Stimulated activated CD4-positive, alpha-beta T cell treated with anti-CD3 and anti-CD28 coated beads, Interleukin-4, amount 100 ng/mL, for 4 hours (primary cell): ENCODE measurements at places on chromosomes 12 and 14.

DNA sequence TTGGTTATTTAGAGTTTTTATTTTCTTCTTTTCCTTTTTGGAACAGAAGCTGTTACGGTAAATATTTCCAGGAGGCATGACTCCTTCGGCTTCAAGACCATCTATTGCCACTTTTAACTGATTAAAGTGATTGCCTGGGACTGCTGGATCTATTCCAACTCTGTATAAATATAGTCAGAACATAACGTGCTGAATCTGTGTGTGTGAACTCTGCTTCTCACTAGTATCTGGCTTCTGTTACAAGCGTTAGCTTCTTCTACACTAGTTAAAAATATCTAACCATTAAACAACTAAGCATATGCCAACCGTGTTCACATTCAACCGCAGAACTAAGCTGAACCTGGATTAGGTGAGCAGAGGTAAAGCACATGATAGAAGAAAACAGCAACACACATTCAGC is 49.0 kb downstream of the TMTC1 start:
- no peak for DNase-seq

DNA sequence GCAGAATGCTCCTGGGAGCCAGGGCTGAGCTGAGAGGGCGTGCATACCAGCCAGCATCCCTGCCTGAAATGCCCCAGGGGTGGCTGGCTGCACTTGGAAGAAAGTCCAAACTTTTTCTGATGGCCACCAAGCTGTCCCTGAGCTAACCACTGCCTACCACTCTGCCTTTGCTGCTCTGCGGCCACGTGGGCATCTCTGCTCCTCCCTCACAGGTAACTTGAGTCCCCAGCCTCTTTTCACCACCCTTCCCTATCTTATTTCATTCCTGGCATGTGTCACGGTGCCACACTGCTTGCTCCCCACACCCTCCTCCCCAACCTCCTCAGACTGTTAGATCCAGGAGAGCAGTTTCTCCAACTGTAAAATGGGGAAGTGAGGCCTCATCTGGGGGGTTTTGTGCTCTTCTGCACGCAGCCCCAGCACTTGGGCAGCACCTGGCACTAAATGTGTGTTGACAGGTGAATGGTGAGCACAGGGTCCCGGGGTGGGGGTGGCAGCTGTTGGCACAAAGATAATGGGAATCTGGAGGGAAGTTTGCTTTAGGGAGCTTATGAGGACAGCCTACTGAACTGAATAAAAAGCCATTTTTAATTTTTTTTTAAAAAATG is 113.0 kb downstream of the GLT1D1 start:
- no peak for DNase-seq

- no peak for DNase-seq
These were observed 114.0 kb upstream of the SLC38A2 start for GRCh38 chr12:46486588-46486987.

DNA sequence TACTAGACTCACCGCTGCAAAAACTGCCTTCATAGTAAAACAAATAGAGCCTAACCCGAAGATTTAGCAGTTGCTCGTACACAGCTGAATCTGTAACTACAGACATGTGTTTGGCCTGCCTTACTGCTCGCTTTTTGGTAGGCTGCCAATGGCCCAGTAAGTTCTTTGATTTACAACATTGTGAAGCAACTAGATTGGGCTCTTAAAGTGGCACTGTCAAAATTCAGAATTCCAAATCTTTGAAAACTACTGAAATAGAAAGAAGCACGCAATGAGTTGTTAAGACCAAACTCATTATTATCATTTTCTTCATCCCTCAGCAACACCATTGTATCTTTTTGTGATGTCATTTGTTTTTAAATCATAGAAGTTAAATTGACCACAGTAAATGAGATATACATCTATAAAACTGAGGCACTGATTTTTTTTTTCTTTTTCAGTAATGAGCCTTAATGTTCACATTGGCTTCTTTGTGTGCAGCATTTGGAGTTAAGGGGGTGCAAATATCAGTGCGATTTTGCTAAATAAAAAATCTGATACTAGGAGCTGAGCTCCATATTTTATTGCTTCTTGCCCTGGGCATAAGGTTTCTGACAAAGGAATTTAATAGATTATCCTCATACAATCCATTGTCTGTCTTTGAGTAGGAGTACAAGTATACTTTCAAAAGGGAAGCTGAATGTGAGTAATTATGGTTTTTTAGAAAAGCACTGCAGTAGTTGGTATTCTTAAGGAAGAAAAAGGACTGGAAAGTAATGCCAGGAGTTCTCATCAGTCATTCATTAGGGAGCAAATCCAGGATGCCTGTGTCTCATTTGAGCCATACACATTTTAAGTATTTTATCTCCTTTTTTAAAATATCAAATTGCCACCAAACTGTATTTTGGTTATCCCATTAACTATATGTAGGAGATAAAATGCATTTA is 138.5 kb downstream of the KICS2 start:
- DNase-seq = no peak

- DNase-seq = no peak
These were observed 22.1 kb downstream of the MOK start for GRCh38 chr14:102282751-102283465.

GRCh38 chr12:51825216-51825615 is 23.3 kb downstream of the FIGNL2 start:
- no peak for DNase-seq

DNA sequence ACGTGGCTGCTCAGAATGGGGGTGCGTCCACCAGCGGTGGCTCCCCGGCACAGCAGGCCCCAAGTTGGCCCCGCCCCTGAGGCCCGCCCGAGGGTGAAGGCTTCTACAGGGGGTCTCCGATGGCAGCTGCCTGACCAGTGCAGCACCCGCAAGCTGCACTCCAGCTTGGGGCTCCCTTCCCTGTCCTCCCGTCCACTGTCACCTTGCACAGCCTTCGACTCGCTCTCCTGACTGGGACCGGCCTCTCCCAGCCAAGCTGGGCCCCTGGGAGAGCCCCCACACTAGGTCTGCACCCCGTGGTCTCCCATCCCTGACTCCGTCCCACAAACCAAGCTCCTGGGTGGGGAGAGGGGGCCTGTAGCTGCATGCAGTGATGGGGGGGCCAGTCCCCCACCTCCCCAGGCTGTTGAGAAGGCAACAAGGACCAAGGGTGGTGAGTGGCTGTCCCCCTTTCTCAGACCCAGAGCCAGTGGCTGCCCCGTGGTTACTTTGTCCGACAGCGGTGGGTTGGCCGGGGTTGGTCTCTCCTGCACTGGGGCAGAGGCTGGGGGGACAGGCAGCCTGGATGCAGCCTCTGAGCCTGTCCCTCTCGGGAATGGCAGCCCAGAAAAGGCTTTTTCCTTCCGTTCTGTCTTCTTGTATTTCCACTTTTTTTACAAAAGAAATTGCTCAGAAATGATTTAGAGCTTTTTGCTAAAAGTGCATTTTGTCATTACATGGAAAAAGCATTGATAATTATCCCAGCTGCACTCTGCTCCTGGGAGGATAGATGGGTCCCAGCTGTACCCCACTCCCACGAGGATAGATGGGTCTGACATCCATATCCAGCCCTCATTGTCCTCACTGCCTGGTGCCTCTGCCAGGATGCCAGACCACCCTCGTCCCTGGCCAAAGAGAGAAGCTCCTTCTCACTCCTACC is 217.0 kb downstream of the KIF26A start:
- no peak for DNase-seq

GRCh38 chr12:28021704-28022103 is 49.2 kb upstream of the PTHLH start:
- DNase-seq = no peak

DNA sequence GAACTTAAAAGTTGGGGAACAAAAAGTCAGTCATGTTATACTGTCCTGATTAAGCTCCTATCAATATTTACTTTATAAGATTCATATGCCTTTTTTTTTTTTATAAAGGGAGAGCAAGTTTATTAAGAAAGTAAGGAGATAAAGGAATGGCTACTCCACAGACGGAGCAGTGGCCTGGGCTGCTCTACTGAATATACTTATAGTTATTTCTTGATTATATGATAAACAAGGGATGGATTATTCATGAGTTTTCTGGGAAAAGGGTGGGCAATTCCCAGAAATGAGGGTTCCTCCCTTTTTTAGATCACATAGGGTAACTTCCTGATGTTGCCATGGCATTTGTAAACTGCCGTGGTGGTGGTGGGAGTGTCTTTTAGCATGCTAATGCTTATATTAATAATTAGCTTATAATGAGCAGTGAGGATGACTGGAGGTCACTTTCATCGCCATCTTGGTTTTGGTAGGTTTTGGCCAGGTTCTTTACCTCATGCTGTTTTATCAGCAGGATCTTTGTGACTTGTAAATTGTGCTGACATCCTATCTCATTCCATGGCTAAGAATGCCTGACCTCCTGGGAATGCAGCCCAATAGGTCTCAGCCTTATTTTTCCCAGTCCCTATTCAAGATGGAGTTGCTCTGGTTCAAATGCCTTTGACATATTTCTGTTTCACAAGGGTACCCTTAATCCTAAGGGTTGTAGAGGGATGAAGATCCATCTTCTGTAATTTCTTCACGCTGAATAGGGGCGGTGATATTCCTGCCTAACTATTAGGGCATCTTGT is 73.9 kb downstream of the OTOGL start:
- no peak for DNase-seq

- no peak for DNase-seq
These were observed 16.2 kb downstream of the NT5DC3 start for GRCh38 chr12:103824845-103825244.

GRCh38 chr14:88565427-88565826 is 2.6 kb downstream of the ZC3H14 start:
- DNase-seq = no peak

DNA sequence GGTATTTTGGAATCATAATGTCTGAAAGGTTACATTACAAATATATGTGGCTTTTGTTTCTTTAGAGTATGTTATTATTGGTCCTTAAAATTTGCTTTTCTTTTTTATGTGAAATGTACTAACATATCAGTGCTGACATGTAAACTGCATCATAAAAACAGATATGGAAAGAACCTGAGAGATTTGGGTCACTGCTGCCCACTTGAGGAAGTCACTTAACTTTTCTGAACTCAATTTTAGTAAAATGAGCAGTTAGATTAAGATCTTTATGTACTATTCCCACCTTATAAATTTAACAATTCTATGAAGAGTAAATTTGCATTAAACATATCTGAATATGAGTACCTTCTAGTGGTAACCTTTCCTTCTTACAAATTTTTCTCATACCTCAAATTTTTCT is 7.5 kb downstream of the PTGR2 start:
- DNase-seq = no peak

DNA sequence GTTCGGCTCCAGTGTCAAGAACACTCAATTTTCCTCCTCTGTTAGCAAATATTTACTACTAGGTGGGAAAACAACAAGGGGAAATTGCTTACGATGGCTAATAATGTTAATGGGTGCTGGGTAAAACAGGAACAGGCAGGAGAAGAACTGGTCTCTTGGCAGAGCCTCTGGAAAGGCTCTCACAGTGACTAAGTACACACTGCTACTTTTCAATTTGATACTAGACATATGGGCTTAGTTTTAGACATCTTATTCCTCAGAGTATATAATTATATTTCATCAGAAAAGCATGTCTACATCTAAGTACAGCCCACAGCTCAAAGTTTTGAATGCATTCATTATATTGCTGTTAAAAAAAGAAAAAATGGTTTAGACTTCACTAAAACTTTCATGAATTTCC is 65.4 kb upstream of the SAV1 start:
- no peak for DNase-seq

DNA sequence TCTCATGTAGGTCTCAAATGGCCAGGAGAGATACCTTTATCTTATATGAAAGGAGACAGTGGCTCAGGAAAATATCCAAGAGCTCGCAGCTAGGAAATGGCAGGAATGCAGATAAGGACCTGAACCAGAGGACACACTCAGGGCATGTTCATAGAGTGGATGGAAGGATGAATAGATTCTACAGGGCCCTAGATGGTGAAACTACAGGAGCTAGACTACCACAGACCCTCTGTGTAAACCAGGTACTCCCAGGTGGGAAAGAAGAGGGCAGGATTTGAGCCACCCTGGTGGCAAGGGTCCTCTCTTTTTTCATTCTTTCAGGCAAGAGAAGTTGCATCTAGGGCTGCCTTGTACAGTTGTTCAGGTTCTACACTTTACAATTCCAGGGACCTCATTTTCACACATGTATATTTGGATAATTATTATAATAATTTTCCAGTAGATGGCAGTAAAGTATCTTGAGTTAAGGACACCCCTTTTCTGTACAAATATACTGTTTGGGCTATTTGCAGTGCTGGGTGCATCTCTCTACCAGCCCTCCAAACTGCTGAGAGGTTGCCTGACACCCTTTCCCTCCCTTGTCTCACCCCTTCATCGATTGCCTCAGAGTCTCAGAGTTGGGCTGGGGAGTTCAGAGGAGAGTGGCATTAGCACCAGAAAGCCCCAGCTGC is 10.5 kb upstream of the ZDHHC22 start:
- DNase-seq = no peak

DNA sequence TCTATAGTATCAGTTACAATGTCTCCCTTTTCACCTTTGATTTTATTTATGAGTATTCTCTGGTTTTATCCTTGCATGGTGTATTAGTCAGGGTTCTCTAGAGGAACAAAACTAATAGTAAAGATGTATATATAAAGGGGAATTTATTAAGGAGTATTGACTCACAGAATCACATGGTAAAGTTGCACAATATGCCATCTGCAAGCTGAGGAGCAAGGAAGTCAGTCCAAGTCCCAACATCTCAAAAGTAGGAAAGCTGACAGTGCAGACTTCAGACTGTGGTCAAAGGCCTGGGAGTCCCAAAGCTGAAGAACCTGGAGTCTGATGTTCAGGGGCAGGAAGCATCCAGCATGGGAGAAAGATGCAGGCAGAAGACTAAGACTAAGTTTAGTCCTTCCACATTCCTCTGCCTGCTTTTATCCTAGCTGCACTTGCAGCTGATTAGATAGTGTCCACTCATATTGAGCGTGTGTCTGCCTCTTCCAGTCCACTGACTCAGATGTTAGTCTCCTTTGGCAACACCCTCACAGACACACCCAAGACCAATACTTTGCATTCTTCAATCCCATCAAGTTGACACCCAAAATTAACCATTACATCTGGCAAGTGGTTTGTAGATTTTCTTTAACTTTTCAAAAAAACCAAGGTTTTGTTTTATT is 308.0 kb upstream of the LMO3 start:
- no peak for DNase-seq

DNA sequence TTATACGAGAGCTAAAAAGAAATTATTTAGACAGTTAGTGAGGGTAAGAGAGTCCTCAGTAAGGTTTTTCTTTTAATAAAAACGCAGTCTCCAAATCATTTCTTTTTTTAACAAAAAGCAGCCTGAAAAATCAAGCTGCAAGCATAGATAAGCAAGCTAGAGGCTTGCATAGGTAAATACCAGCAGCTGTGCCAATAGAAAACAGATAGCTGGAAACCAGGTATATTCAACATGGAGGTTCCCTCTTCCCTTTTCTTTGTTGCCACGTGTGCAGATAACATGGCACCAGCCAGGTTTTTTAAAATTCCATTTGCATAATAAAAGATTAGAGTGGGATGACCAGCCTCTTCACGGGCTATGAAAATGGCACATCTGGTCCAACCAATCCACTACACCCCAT is 6.1 kb upstream of the PRKAB1 start:
- DNase-seq = no peak

DNA sequence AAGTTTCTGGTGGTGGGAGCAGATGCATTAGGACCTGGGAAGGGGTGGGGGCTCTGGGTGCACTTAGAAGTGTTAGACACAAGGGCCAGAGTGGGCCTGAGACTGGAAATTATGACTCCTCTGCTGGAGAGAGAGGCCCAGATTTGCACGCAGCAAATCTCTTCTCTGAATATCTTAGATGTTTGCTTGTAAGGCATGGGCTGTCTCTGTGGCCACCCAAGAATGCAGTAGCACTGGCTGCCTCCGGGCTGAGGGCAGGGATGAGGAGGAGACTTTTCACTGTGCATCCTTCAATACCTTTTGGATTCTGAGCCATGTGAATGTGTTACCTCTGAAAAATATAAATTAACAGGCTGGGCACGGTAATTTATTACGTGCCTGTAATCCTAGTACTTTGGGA is 14.0 kb upstream of the RABGGTA start:
- DNase-seq = no peak
